ENCODE measurements at places on chromosomes 6 and 20.

GRCh38 chr20:18225632-18226031, 62.7 kb upstream of the ZNF133 start:
- no peak for DNase-seq

DNA sequence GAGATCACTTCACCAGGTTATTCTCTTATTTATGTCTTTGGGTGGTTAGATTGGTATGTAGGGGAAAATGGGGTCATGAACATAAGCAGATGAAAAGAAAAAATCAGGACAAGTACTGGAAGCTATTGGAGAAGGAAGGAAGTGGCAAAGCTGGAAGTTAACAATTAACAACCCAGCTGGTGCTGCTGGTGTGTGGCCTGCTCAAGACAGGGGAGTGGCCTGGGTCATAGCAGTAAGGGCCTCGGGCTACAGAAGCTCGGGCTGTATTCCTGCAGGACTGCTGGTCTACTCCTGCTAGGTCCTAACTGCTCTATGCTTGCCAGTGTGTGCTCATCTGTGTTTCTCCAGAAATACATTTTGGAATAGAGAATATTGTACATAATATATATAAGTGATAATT, 19.6 kb downstream of the MYLIP start:
- DNase-seq: no peak

DNA sequence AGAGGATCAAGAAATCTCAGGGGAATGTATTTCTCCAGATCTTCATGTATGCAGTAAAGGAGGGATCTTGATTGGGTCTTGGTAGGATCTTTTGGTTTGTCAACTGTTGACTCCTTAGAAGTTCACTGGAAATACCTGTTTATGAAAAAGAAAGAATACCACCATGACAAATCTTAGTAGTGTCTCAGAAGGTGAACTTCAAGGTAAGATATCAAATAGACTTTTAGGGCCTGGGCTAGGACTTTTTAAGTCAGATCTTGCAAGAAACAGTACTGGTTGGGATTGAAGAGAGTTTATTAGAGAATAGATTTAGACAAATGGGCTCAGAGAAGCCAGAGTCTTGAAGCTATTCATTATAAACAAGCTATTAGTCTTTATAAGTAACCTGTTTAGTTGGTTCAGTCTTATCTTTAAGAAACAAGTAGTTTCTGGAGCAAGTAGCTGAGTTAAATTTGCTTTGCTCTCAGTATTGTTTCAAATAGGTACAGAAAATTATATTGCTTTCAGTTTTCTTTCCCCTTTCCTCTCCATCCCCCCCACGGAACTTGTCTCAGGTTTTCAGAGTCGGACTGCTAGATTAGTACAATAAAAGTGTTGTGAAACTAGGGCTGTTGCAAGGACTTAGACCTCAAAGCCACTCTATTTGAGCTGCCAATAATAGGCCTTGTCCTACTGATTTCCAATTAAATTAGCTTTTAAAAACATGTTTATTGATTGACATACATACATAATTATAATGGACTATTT, 529.1 kb upstream of the CITED2 start:
- no peak for DNase-seq

DNA sequence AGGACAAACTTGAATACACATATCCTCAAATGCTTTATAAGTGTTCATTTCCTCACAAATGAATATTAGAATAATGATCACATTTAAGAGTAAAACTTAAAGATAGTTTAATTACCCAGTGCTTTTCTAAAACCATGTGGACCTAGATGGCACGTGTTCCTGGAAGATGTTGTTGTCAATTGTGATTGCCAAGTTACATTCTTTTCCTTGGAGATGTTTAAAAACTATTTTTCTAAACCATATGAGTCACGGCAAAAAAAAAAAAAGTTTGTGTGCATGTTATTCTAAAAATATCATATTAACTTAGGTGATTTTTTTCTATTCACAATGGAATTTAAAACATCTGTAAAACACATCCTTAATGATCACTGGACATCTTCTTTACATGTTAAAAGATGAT, 51.1 kb downstream of the RCAN2 start:
- no peak for DNase-seq

GRCh38 chr6:168499045-168499650, 58.2 kb downstream of the SMOC2 start:
- no peak for DNase-seq

GRCh38 chr20:25529295-25529951, 55.9 kb downstream of the NINL start:
- DNase-seq: no peak

- DNase-seq: no peak
These were observed 18.5 kb upstream of the C6orf141 start for GRCh38 chr6:49531774-49532569.

GRCh38 chr6:94349227-94349626, 929.9 kb upstream of the EPHA7 start:
- DNase-seq: no peak

- no peak for DNase-seq
These were observed 150.9 kb upstream of the MLIP start for GRCh38 chr6:53960311-53960710.

DNA sequence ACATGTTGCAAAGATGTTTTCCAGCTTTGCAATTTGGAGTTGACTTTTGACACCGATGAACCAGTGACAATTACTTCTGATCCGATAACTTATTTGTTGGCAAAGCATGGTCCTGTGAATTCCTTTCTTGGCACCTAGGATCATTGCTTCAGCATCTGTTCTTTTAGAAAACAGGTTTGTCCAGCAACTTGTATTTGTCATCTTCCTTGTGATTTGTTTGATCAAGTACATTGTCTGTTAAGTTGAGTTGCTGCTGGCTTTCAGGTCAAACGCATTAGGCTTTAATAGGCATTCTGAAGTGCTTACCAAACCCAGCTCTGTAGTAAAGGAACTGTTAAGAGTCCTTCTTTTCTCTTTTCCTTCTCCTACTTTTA, 192.4 kb upstream of the ZNF217 start:
- DNase-seq: no peak

- no peak for DNase-seq
These were observed 35.9 kb upstream of the MYLIP start for GRCh38 chr6:16092990-16093389.

DNA sequence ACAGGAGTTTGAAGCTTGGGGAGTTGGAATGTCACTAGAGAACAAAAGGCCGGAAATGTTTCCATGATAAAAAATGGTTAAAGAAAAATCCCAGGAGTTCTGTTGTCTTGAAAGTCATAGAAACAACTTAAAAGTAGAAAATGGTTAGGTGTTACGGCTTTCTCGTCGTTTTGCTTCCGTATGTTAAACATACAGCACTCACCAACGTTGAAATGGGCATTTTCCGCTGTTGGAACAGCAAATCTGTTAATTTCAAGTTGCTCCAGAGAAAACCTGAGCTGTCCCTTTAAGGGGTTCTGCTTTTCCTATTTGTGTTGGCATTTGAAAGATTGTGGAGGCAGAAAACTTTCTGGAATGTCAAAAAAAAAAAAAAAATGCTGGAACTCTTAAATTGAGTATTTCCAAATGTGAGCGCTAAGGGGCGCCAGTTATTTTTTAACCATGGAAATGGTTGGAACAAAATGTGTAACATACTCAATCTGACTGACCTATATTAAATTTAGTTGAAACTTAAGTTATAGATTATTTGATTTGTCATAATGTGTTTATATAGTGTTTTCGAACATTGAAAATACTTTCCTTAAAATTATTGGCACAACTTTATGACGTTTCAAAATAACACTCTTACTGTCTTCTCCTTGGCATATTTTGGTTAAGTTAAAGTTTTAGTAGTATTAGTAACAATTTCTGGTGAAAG, 2.2 kb downstream of the QKI start:
- no peak for DNase-seq

DNA sequence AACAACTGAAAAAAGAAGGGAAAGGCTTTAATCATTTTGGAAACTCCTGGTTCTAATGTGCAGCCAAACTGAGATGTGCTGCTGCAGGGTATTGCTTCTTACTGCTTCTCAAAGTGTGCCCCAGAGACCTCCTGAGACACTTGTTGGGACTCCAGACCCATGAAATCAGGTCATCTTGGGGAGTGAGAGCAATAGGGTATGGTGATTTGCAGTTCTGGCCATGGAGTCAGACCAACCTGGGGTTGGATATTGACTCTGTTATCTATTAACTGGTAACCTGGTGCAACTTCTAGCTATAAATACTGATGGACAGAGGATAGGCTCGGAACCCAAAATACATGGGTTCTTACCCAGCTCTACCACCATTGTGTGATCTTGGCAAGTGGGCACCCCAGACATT, 3.8 kb downstream of the TSPO2 start:
- no peak for DNase-seq

- DNase-seq: no peak
These were observed 28.3 kb downstream of the PPP1R16B start for GRCh38 chr20:38833857-38834164.

- DNase-seq: no peak
These were observed 20.5 kb upstream of the PI3 start for GRCh38 chr20:45154183-45154582.

DNA sequence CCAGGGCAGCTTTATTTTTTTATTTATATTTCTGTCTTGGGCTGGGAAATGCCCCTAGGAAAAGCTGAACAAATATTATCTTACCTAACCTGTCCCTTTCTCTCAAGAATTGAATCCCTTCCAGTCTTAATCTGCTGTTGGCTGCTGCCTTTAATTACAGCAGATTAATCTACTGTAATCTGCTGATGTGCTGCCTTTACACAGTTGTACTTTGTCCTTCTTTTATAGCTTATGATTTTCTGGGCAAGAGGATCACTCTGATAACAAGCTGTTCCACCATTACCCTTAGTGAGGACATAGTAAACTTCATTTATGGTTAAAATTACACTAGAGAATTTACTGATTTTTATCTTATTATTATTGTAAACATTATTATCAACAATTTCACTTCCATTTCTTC, 234.5 kb upstream of the MAN1A1 start:
- DNase-seq: no peak

DNA sequence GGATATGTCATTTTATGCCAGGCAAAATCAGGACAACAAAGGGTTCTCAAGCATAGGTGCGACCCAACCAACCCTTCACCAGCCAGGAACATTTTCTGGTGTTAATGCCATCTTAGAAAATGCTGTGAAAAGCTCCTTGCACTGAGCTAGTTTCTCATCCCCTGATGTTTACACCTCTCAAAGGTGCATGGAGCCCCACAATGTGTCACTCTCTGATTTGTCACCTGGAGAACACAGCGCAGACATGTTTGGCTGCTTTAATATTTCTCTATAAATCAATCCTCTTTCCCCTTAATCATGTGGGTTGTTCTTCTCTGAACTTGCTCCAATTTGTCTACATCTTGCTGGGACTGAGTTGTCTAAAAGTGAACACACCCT, 244.3 kb downstream of the TSHZ2 start:
- no peak for DNase-seq

- no peak for DNase-seq
These were observed 86.1 kb upstream of the TCF21 start for GRCh38 chr6:133802861-133803260.

- DNase-seq: no peak
These were observed 50.8 kb upstream of the BEND6 start for GRCh38 chr6:56904068-56904467.

GRCh38 chr6:132365281-132365907, 35.9 kb downstream of the MOXD1 start:
- DNase-seq: no peak

GRCh38 chr6:134921721-134922261, 28.1 kb downstream of the ALDH8A1 start:
- no peak for DNase-seq

DNA sequence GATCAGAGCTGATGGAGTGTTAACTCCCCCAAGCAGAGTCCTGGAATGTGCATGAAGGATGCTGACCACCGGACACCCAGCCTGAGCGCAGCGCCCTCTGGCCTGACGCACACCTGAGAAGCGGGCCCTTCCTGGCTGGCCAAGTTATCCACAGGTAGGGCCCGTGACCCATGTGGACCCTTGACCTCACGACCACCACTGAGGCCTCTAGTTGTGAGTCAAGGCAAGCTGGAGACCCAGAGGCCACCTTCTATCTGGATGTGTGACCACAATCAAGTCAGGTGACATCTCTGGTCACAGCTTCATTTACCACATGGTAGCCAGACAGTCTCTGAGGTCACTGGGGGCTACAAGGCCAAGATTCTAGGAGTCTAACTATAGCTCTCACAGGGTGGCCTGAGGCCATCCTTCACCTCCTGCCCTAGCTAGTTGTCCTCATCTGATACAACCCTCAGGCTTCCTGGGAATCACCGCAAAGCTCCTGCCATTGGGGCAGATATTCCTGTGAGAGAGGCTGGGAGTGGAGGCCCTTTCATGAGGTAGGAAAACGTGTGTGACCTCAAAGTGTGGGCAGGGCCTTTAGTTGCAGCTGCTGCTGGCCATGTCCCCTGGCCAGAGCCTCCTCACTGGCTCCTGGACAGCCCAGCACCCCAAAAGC, 53.1 kb downstream of the DSTN start:
- no peak for DNase-seq

DNA sequence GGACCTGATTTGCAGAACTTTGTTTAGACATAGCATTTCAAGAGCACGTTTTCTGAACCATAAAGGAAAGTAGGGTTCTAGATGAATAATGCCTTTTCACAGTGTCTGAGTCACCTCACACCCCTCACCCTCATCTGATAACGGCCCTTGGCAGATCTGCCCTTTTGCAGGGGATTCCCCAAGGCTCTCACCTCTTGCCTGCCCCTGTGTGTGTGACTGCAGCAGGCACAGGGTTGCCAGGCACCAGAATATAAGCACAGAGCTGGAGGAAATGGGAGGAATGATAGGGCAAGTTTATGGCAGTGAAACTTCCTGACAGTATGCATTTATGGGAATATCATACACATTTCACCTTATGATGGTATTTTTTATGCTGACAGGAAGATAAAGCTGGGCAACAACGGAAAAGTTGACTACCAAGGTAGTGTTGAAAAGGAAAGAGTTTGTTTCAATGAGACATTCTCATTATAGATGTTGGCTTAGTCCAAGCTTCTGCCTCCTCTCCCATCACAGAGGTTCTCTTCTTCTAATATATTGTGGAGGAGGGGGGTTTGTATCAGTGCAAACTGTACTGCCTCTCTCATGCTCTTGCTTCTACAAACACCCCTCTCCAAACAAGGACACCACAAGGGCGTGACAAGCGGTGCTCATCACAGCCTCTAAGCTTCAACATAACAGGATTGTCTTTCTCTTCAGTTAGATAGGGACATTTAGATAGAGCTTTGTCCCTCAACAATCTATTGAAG, 101.5 kb upstream of the BACH2 start:
- peak; percentile 65 for DNase-seq

GRCh38 chr6:140966676-140967075, 1166.0 kb upstream of the GJE1 start:
- no peak for DNase-seq

- DNase-seq: no peak
These were observed 258.6 kb downstream of the LAMA2 start for GRCh38 chr6:129141499-129141898.

- DNase-seq: no peak
These were observed 347.5 kb downstream of the CDH4 start for GRCh38 chr20:61599541-61599992.

GRCh38 chr6:166499350-166500163, 86.9 kb downstream of the RAMACL start:
- no peak for DNase-seq

All from activated T-helper 1 cell treated with Interleukin-2 at 50 U/mL for 16 hours (primary cell).